ENCODE measurements at places on chromosomes 7 and 10. TPM values are rescaled to one million over a fixed set of nuclear protein-coding genes. Genes with fewer than 3 reads are reported as not detected.

- no peak for DNase-seq
Measured at GRCh38 chr7:20302891-20303290, 27.8 kb upstream of the ITGB8 start.

DNA sequence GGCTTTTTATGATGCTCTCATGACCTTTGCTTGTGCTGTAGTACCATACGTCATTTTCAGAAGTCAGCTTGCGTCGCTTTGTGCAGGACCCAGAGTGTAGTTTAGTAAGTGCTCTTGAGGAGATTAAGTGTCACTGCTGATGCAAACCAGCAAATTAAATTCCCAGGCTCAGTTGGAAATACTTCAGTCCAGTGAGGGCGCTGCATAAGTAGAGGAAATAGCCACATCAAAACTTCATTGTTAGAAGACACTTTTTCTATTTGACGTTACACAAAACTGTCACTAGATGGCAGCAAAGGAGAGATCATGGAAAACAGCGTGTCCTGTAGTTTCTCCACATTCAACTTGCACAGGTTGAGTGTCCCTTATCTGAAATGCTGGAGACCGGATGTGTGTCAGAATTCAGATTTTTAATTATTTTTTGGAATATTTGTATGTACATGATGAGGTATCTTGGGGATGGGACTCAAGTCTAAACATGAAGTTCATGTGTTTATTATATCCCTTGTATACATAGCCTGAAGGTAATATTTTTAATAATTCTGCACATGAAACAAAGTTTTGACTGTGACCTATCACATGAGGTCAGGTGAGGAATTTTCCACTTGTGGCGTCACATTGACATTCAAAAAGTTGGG is 7.9 kb downstream of the ZNF22 start:
- no peak for DNase-seq

The OR6V1 gene
- not detected for total RNA-seq

GRCh38 chr10:60466267-60467201 is 76.9 kb upstream of the ANK3 start:
- no peak for DNase-seq
